ENCODE measurements at places on chromosomes 3 and 15.

DNA sequence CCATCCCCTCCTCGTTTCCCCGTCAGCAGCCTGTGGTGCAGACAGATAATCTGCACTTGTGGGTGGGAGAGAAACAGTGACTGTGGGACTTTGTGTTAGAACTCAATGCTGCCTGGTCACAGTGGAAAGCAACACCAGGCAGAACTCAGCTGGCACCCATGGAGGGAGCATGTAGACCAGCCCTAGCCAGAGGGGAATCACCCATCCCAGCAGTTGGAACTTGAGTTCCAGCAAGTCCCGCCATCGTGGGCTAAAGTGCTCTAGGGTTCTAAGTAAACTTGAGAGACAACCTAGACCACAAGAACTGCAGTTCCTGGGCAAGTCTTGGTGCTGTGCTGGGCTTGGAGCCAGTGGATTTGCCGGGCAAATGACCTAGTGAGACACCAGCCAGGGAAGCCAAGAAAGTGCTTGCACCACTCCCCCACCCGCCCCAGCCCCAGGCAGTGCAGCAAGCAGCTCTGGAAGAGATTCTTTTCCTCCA, 24.4 kb downstream of the ISG20 start:
- DNase-seq: no peak

DNA sequence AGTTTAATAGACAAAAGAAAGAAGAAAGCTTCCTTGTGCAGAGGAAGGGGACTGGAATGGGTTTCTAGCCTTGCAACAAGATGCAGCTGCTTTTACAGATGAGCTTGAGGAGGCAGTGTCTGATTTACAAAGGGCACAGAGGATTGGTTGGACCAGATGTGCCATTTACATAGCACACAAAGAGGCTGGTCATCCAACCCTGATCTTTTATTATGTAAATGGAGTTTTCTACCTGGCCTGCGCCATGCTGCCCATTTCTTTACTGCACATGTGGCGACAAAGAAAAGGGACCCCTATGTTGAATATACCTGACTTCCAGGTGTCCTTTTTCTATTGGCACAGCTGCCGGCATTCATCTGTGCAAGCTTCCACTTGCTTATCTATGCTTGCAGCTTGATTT, 409.4 kb upstream of the FRG2C start:
- DNase-seq: no peak

DNA sequence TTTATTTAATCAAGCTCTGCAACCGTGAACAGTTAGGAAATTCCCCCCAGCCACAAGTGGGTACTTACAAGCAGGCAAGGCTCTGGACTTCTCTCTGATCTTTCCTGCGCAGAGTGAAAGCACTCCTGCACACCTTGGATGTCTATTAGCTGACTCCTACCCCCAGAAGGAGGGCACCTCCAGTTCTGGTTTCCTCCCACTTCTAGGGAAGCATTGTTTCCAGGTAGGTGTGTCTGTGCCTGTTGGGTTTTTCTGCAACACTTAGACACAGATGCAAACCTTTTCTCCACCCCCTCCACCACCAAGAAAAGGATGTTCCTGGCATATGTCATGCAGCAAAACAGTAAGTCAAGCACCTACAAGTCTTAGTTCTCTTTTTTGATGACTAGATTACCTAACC, at the start of gene ZBED2:
Gene ZBED2 (minus strand): TSS at position 115 of the 400 bp plus-strand sequence. CDS start 1,145 bp downstream, outside the sequence.
- no peak for DNase-seq

GRCh38 chr15:88504445-88504844, 36.9 kb downstream of the MRPS11 start:
- DNase-seq: no peak

DNA sequence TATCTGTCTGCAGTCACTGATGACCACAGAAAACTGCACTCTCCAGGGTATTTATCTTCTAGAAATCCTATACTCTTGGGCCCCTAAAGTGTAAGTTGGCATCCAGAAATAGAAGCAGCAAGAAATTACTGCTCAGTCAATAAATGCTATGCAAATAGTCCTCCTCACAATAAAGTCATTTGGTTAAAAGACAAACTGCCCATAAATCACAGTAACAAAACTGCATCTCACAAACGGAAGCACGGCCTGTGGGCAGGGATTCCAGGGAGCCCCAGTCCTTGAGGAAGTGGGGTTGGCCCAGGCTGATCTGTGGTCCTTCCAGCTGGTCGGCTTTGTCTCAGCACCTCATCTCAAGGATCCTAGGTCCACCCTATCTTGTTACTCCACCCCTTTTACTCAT, 29.7 kb upstream of the SPATA12 start:
- DNase-seq: no peak

- no peak for DNase-seq
These were observed 8.7 kb downstream of the ZDHHC19 start for GRCh38 chr3:196202516-196202970.

Data from GM04503 (cell line).